NCI-H146 (cell line): ENCODE measurements at places on chromosomes 1 and 21.
A peak's percentile ranks its signal among the peaks of the same experiment; 100 is the strongest.

DNA sequence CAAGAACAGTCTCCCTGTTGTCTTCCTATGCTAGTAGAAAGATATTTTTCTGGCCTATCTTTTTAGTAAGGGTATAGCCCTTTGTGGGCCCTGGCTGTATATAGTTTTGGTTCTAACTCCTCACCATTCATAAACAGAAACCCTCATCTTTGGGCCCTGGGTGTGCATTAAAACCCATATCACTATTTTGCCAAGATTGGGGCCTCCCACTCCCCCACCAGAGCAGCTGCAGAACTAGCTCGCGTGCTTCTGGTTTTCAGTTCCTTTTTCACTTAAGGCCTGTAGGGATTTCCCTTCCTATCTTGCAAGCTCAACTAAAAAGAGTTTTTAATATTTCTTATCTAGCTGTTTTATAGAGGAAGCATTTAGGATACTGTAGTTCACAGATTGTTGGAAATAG is 106.4 kb downstream of the RGL1 start:
- no peak for DNase-seq

DNA sequence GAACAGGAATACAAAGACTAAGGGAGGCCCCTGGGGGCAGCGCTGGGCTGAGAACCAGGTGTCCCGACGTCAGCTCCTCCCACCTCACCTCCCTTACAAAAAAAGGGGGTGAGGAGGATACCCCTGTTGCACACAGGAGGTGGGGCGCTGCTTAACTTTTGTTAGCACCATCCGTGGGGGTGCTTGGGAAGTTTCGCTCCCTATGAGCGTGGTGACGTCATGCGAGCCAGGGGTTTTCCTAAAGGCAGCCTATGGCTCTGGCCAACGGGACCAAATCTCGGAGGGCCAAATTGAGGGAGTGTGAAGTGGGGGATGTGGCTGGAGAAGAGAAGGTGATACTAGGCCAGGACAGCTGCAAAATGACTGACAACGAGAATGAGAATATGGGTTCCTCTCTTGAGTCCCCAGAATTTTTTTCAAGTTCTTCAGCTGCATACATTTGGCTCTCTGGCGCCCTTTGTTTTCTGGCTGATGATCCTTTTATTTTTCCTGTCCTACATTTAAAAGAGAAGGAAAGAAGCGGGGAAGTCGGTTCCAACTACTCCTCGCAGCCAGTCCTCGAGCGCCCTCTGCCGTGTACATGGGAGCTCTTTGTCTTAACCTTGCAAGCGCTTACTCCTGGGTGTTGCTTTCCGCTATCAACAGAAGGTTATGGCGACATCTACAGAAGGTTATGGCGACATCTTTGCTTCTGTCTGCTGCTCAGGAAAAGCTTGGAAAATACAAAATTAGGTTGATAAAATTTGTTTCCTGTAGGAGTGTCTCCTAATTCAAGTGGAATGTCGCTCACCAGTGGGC is 48.0 kb upstream of the ZC3H11B start:
- DNase-seq = peak; percentile 95

- DNase-seq = peak; percentile 82
These were observed 1.0 kb downstream of the ST6GALNAC5 start for GRCh38 chr1:76868154-76868882.

- DNase-seq = no peak
These were observed 36.2 kb downstream of the CAMK2N1 start for GRCh38 chr1:20449735-20450311.

- DNase-seq = no peak
These were observed 9.8 kb downstream of the UBASH3A start for GRCh38 chr21:42413500-42413899.

GRCh38 chr1:219564109-219564508 is 48.8 kb downstream of the ZC3H11B start:
- peak; percentile 96 for DNase-seq

- DNase-seq = no peak
These were observed 13.6 kb upstream of the TRIM17 start for GRCh38 chr1:228430243-228430642.

- no peak for DNase-seq
These were observed 61.6 kb downstream of the PTGS2 start for GRCh38 chr1:186618401-186619170.

DNA sequence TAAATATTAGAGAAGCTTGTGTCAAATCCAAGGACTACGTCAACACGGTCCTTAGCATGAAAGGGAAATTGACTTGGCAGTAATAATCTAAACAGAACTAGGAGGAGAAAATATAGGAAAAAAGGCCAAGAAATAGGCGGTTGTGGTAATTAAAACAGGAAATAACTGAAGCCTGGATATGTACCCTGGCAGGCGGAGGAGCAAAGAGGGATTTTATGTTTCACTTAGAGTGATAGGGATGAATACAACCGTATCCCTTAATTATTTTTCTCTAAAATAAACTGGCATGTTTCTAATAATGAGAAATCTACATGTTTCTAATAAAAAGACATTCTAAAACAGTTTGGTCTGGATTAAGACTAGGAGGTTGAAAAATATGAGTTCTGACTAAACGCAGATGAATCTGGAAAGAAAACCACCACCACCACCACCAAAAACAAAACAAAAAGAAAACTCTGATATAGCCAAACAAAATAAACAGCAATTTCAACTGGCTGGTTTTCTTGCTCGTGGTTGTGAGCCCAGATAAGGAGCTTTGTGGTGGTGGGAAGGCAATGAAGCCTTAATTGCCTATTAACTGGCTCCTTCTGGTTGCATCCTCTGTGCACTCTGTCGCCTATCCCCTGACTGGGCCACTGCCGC is 334.2 kb upstream of the SNX7 start:
- no peak for DNase-seq

- no peak for DNase-seq
These were observed 416.0 kb downstream of the SIPA1L2 start for GRCh38 chr1:232213928-232214327.

- no peak for DNase-seq
These were observed 33.0 kb downstream of the ACOT11 start for GRCh38 chr1:54580856-54581550.

GRCh38 chr1:12375133-12375829 is 145.5 kb downstream of the VPS13D start:
- DNase-seq = no peak

DNA sequence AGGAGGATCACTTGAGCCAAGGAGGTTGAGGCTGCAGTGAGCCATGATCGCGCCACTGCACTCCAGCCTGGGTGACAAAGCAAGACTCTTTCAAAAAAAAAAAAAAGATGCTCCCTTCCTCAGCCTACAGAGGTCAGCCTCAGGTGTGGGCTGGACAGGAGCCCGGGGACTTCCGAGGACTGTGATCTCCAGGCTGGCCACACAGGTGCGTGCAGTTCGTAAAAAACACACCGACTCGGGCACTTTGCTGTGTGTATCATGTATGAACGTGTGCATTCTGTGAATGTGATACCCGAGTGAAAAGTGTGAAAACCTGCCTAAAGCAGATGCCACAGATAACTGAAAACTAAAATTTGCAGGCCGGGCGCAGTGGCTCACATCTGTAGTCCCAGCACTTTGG is 8.4 kb upstream of the CCDC27 start:
- no peak for DNase-seq

DNA sequence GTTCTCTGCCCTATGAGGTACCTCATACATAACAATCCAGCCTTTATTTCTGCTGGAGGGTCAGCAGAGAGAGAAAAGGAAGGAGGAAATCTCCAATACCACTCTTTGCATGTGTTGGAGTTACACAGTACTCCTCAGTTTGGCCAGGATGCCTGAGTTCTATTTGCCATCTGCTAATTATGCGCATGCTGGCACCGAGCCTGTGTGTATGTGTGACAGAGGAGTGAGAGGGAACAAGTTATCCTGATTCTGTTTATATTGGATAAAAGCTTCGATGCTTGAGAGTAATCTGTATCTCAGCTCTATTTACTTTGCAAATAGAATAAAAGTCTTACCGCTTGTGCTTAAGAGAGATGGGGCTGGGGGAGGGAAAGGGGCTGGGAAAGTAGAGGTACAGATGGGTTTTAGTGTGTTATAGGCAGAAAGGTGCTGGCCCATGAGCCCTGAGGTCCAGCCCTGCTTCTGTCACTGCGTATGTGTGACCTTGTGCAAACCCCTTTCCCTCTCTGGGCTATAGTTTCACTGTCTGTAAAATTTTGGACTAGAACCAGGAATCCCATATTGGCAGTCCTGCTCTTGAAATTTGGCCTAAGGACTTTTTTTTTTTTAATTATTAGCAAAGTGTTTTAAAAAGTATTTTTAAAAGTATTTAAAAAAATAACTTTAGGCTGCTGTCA is 54.5 kb upstream of the PLXNA2 start:
- peak; percentile 35 for DNase-seq

- DNase-seq = no peak
These were observed 7.4 kb upstream of the KCNN3 start for GRCh38 chr1:154877370-154877974.

DNA sequence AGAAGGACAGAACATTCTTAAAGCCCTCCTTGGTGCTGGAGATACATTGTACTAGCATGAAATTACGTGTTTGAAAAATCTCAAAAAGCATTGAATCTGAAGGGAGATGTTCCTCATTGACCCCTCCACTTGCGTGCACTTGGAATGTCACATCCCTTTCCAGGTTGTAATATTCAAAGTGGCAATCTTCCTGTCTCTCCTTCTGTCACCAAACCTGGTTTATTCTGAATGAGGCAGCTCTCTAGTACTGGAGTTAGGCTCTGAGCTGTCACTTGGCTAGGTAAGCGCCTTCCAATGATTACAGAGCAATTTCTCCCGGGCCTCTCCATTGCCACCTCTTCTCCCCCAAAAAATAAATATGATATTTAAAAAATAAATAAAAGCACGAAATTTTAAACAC is 855 bp downstream of the DSCAM start:
- DNase-seq = peak; percentile 21

- DNase-seq = no peak
These were observed 321.0 kb downstream of the TM2D1 start for GRCh38 chr1:61403679-61404596.

DNA sequence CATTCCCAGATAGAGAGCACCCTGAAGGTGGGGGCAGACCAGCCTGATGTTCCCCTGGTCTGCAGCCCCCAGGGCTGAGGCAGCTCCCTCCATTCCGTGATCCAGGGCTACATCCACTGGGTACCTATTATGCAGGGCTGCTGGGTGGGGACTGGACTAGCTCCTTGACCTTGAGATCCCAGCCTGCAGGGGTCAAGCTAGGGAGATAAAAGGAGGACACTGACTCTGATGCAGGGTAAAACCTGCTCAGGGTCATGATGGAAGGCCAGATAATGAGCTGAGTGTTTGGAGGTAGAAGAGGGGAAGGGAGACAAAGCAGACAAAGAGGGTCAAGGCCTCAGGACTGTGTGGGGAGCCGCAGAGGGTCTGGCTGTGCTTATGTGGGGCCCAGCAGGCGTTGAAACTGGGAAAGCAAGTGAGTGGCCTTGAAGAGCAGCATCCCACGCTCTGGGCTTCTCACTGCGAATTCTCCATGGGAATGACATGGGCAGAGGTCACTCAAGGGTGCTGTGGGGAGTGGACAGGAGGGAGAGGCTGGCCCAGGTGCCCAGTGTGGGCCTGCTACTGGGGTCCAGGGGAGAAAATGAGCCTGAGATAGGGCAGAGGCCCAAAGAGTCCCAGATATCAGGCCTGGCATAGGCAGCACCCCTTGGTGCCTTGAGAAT is 9.7 kb downstream of the FOXO6 start:
- no peak for DNase-seq

GRCh38 chr1:110174961-110175360 is 24.7 kb downstream of the SLC6A17 start:
- no peak for DNase-seq

DNA sequence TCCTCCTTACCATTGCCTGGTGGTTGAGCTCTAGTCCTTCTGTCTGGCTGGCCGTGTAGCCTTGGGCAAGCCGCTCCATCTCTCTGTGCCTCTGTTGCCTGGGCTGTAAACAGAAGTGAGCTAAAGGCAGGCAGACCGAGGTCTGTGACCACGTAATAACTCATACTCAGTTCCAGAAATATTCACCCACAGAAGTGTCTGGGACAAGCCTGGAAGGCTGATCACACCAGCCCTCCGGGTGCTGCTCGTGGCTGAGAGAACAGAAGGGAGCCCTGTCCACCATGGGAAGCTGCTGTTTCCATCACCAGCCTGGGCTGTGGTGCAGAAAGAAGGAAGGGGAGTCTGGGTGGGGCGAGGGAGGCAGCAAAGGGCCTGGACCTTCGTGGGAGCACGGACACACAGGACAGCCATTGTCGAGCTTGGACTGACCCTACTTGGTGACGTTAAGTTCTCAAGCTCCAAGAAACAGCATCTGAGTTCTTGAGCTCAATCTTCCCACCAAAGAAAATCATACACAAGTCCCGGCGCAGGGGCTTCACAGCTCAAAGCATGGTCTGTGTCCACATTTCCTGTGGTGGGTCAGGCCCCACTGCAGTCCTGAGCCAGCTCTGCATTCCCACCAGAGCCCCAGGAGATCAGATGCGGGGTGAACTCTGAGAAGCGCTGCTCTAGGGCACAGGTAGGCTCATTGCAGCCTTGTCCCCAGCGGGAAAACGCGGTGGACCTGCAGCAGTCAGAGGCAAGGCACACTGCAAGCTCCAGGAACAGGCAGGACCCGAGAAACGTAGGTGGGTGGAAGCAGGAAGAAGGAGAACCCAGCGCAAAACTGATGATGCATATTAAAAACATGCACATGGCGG is 61.8 kb downstream of the RUNX3 start:
- DNase-seq = no peak

DNA sequence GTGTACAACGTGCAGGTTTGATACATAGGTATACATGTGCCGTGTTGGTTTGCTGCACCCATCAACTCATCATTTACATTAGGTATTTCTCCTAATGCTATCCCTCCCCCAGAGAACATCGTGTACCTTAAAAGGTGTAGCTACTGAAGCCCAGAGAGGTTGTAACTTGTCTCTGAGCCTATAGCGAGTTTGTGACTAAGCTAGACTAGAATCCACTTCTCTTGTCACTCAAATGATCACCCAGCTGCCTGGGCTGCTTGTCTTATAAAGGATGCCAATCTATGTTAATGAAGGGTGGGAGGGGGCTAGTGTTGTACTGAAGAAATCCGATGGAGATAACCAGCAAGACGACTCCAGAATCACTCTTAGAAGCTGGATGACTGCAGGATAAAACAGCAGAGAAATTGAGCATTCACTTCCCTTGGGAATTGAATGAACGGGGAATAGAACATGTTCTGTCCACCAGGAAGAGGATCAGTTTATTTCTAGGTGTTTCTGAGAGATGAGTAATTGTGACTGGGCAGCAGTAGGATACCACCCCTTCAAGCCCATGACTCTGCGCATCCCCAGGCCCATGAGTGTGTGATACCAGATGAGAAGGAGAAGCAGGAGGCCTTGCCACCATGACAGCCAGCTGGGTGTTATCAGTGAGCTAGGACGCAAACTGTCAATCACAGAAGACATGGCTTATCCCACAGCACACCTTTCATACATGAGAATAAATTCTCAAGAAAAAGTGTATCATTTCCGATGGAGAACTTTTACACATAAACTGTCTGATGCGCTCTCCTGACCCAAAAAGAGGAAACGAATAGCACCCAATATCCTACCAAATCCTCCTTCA is 390.4 kb downstream of the NTNG1 start:
- DNase-seq = no peak
